Heart right ventricle (tissue), 16 donors: ENCODE measurements at places on chromosomes 16 and 17. TPM values are rescaled to one million over a fixed set of nuclear protein-coding genes. Genes with fewer than 3 reads are reported as not detected.

SCIMP gene
- 0.15 TPM for polyA plus RNA-seq

PLXDC1 gene
- 7.3 TPM for polyA plus RNA-seq

RDM1 gene
- polyA plus RNA-seq = not detected

PHOSPHO1 gene
- polyA plus RNA-seq = 1.1 TPM

KRTAP9-9 gene
- not detected for polyA plus RNA-seq

DHRS7C gene
- polyA plus RNA-seq = 44.9 TPM

RPRML gene
- polyA plus RNA-seq = not detected

TEKT5 gene
- not detected for polyA plus RNA-seq

SLFN14 gene
- not detected for polyA plus RNA-seq

DNA sequence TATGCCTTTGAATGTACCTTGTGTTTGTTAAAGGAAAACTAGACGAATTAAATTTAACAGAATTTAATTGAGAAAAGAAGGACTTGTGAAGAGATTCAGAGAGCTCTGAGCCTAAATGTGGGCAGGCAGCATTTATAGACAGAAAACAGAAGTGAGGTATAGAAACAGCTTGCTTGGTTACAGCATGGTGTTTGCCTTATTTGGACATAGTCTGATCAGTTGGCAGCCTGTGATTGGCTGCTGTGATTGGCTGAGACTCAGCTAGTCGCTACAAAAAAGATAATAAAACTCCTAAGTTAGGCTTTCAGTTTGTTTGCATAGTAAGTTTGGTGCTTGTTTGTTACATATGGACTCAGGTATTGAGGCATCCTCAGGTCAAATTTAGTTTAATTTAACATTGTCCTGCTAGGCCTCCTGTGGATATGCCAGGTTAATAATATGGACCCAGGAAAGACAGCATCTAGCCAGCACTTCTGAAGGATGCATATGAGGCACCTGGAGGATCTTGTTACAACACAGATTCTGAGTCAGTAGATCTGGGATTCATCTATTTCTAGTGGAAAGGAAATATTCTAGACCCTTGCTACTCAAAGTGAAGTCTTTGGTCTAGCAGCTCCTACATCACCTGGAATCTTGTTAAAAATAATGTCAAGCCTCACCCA is 43.4 kb downstream of the SLFN5 start:
- no peak for DNase-seq

DNA sequence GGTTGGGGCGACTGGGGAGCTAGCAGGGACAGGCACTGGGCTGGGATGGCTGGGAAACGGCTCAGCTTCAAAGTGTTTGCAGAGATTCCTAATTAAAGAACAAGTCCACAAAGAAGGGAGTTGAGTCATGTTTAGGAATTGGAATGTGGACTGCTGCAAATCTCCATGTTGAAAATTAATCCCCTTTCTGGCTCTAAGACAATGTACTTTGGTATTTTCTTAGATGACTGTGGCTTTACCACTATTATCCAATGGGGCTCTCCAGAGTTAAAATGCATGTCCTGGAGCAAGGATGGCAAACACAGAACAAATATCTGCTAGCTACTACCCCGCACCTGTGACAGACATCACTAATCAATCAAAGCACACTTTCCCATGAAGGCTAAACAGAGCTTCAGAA is 22.2 kb upstream of the WSCD1 start:
- no peak for DNase-seq

GRCh38 chr17:74637265-74637664 is 13.7 kb upstream of the CD300E start:
- no peak for DNase-seq

GRCh38 chr17:57557834-57558681 is 187.0 kb downstream of the CCDC182 start:
- DNase-seq = no peak

DNA sequence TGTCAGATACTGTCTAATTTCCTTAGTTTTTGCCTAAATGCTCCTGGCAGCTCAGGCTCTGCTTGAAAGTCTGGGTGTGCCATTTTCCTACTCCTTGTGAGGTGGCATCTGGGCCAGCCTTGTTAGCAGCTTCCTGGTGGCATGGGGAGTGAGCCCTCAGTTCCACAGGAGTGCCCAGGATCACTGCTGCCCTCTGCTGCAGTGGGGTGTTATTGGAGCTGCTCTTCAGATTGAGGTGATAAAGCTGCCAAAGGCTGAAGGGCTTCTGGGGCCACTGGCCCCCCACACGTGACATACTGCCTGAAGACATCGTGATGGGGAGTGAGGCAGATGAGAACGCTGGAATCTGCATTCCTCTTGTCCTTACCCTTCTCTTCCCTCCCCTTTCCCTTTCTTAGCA is 27.4 kb downstream of the CEP95 start:
- no peak for DNase-seq

- no peak for DNase-seq
These were observed 6.3 kb downstream of the VWA3A start for GRCh38 chr16:22098405-22099255.
